Dermis blood vessel endothelial cell (primary cell): ENCODE measurements at places on chromosomes 1 and 21. TPM values are rescaled to one million over a fixed set of nuclear protein-coding genes. Genes with fewer than 3 reads are reported as not detected.

DNA sequence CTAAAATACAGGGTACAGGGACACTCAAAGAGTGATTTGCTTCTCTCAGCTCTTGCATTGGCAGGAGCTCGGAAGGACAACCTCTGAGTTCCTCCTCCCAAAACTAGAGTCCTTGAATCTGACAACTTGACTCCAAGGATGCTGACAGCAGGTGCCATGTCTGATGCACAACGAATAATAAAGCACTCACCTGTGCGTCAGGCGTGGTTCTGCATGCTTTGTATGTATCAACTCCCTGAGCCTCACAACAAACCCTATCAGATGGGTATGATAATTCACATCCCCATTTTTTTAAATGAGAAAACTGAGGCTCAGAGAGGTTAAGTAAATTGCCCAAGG is 1.4 kb downstream of the LAPTM5 start:
- DNase-seq, result no peak

- DNase-seq, result no peak
Measured at GRCh38 chr21:33237486-33237885, 7.7 kb downstream of the IFNAR2 start.

- no peak for DNase-seq
Measured at GRCh38 chr1:13662493-13662892, 37.5 kb upstream of the PRDM2 start.

DNA sequence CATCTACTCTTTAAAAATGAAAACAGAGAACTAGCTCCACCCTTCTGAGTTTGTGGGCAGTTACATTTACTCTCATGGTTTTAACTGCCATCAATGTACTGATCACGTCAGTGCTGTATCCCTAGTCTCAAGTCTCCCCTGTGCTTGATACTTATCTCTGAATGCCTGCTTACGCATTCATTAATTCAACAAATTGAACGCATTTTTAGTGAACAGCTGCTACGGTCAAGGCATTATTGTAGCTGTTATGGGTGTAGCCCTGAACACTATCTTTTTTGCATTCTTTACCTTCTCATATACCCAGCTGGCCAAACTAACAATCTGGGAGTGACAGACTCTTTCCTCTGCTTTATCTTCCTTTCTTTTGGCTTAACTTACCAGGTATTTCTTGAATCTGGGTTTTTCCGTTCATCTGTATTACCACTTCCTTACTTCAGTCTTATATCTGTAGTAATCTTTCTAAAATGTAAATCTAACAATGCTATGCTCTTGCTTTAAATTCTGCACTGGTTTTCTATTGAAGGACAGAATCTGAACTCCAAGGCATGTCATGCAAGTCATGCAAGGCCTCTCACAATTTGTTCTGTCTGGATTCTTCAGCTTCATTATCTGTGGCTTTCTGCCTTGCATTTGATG is 33.3 kb downstream of the SMG7 start:
- no peak for DNase-seq

DNA sequence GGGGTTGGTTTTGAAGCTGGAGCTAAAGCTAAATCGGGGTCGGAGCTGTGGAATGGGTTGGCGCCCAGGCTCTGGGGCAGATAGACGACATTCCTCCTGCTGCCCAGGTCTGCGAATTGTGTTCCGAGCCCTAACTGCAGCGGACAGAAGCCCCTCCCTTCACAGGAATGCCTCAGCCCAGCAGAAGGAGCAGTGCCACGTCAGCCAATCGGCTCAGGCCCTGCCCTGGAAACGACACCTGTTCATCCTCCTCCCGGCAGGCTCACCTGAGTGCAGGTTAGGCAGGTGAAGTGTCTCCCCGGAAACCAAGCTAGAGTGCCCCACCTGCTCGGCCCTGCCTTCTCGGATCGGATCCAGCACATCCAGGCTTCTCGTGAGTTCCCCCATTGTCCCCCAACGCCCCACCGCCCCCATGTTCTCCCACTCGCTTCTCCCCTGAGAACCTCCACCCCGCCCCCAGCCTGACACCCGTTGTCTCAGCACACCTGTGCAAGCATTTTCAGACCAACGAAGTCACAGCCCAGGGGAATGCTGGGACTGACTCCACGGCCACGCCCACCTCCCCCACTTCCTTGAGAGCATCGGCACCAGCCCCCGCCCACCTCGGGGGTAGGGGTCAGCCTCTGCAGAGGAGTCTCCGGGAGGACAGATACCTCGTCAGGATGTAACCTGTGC is 775 bp downstream of the TMEM125 start:
- no peak for DNase-seq

- no peak for DNase-seq
Measured at GRCh38 chr1:119000371-119001180, 12.4 kb upstream of the TBX15 start.

DNA sequence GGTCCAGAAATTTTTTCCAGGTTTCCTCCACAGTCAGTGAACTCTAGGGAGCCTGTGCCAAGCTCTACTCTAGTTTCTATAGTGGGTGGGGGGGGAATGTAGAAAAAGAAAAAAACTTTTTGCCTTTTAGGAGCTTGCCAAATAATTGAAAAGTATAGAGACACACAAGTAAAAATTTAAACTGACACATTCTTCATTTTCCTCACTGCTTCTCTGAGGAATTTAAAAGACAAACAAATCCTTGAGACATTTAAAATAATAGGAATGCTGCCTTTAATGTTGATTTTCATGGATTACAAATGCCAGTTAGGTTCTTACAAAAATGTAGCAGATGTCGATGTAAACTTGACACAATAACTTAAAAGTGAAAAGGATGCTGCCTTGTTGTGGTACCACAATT is 241.9 kb downstream of the DNM3 start:
- no peak for DNase-seq

- no peak for DNase-seq
Measured at GRCh38 chr1:24862775-24863483, 67.1 kb downstream of the RUNX3 start.

DNA sequence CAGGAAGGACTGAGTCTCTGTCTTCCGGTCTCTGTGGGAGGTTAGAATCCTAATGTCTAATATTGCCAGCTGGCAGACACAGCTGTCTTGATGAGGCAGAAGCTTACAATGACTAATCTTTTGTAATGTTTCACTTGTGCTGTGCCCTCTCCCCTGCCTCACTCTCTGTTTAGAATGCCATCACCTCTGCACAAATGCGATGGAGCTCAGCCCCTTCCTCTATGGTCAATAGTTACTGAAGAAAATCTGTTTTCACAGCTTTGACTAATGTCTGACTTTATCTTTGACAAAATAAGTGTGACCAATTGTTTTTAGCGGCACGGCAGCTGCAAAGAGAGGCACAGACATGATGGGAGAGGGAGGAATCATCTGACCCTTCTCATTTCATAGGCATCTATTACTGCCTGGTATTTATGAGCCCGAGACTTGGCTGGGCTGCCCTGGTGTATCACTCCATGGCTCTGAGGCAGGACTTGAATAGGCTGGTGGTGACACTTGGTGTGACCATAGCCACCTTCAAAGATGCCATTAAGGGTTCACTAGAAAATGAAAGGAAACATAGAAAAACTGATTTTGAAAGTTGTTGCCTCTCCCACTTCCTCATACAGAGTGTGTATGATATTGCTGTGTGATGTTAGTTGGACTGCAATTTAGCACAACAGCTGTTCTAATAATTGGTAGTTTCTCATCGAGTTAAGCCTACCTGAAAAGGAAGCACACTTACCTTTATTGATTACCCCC is 163.2 kb upstream of the NBPF11 start:
- DNase-seq, result no peak

DNA sequence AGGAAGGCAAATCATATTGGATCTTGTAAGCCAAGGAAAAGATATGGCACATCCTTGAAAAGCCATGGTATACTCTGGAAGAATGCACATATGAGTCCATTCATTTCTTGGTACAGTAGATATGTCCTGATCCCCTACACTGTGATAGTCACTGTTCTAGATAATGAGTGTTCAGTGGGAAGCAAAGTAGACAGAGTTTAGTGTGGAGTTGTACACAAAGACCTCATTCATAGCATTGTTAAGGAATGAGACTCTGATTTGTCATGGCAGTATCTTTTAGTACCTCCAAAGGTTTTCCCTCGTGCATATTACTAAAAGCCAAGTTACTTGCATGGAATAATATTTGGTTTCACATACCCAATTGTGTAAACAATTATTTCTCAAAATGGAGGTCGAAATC is 204.7 kb downstream of the NFIA start:
- DNase-seq, result peak; percentile 13

GRCh38 chr1:38179483-38179882 is 132.9 kb upstream of the POU3F1 start:
- DNase-seq, result no peak

Gene SPRR2E
- not detected in 2 replicates for total RNA-seq

Gene NR5A2
- total RNA-seq, result 7.9 and 16.0 TPM in 2 replicates

Gene GJA9
- total RNA-seq, result not detected in 2 replicates

Gene SLC6A17
- total RNA-seq, result 0.51 and 0.84 TPM in 2 replicates
